Stimulated activated CD8-positive, alpha-beta memory T cell treated with anti-CD3 and anti-CD28 coated beads, Interleukin-4, amount 100 ng/mL, for 24 hours (primary cell): ENCODE measurements at places on chromosomes 7 and 10.

DNA sequence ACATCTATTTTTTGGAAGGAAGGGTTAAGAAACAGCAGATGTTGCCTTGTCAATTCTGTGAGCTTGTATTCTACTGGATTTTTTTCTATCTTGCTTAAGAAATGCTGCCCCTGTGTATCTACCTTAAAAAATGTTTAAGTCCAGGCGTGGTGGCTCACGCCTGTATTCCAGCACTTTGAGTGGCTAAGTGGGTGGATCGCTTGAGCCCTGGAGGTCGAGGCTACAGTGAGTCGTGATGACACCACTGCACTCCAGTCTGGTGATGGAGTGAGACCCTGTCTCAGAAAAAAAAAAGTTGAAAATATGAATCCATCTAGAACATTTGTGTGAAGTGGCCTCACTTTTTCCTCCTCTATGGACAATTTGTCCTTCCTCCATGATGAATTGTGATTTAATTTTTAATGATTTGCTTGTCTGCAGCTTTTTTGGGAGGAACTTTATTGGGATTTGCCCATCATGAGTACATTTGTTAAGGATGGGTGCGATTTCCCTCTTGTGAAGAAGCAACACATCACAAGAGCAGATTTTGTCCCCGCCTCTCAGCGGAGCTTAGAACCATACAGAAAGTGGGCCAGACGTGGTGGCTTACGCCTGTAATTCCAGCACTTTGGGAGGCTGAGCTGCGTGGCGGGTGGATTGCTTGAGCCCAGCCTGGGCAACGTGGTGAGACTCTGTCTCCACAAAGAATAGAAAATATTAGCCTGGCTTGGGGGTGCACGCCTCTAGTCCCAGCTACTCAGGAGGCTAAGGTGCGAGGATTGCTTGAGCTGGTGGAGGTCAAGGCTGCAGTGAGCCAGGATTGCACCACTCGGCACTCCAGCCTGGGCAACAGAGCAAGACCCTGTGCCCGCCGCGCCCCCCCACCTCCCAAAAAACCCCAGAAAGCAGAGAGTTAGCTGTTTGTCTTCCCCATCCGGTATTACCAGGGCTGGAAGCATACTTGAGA lies 57.7 kb downstream of the DNAJB6 start:
- no peak for DNase-seq

- no peak for DNase-seq
Observed at GRCh38 chr7:91007371-91007770, 256.9 kb upstream of the FZD1 start.

DNA sequence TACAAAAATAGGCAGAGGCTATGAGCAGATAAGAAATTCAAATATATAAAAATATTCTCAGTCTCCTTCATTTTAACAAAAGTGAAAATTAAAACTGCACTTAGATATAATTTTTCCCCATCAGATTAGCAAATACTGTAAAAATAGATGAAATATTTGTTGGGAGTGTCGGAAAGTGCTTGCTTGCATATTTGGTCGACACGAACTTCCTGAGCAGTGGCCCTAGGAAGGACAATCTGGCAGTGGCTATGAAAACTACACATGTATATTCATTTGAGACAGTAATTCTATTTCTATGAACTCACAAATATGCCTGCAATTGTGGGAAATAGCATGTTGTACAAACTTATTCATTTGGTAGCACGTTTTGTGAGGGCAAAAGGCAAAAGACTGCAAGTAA lies 81.4 kb downstream of the GOLGA7B start:
- no peak for DNase-seq

DNA sequence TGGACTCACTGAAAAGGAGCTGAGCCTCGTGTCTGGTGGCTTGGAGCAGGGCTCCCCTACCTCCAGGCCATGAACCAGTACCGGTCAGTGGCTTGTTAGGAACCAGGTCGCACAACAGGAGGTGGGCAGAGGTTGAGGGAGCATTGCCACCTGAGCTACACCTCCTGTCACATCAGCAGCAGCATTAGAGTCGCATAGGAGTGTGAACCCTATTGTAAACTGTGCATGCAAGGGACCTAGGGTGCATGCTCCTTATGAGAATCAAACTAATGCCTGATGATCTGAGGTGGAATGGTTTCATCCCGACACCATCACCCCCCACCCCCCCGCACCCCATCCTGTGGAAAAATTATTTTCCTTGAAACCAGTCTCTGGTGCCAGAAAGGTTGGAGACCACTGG lies 50.4 kb downstream of the TSPAN15 start:
- no peak for DNase-seq

GRCh38 chr7:116632384-116632783 lies 39.6 kb upstream of the MET start:
- DNase-seq: no peak

GRCh38 chr7:42947521-42947920 lies 15.3 kb downstream of the MRPL32 start:
- DNase-seq: no peak

- DNase-seq: no peak
Observed at GRCh38 chr10:24597961-24598360, 125.7 kb downstream of the ARHGAP21 start.

DNA sequence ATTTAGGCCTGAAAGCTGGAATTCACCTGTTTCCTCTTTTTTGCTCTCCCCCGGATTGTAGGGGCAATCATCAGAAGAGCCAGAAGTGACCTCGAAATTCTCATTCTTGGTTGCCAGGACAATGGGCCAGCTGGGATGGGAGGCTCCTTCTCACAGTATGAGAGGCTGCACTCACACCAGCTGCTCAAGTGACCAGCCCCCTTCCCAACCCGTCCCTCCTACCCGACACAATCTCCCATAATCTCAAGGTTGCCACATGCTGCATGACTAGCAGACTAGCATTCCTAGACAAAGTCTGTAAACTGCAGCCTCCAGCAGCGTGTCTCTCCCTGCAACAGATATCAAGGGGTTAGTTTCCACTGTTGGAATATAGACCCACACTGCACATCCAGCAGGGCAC lies 110.3 kb downstream of the C1GALT1 start:
- no peak for DNase-seq

GRCh38 chr7:101575168-101575567 lies 53.9 kb downstream of the MYL10 start:
- DNase-seq: no peak

- DNase-seq: no peak
Observed at GRCh38 chr7:20320322-20320721, 10.4 kb upstream of the ITGB8 start.

DNA sequence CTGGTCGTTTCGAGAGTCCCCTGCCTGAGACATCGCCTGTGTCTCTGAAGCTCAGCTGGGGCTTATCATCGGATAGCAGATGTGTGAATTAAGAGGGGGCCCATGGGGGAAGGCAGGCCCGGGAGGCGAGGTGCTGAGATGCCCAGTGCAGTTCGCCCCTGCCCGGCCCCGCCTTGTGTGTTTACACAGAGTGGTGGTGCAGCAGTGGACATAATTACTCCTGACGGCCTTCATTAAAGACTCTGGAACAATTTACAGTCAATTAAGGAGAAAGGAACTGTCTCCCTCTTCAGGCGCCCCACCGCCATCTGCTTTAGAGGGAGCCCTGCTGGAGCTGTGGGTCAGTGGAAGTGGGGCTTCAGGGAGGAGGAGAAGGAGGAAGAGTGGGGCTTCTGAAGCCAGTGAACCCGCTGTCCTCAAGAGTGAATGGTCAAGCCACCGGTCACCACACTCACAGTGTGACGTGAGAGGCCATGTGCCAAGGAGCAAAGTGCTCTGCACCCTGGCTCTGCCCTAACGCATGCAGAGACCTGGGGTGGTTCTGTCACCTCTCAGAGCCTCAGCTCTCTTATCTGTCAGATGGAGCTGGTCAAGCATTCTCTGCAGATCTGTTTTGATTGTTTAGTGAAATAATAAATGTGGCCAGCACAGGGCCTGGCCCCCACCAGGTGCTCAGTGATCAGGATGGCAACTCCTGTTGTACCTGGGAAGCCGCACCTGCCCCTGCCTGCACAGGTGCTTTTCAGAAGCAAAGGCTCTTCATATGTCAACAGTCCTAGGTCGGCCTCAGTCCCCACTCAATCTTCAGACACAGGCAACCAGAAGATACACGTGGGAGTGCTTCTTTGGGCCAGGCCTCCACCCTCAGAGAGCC lies 65.6 kb downstream of the CDH23 start:
- no peak for DNase-seq

- DNase-seq: no peak
Observed at GRCh38 chr7:151131592-151132293, 35.8 kb downstream of the GBX1 start.

- no peak for DNase-seq
Observed at GRCh38 chr10:16681521-16681920, 135.7 kb downstream of the RSU1 start.

DNA sequence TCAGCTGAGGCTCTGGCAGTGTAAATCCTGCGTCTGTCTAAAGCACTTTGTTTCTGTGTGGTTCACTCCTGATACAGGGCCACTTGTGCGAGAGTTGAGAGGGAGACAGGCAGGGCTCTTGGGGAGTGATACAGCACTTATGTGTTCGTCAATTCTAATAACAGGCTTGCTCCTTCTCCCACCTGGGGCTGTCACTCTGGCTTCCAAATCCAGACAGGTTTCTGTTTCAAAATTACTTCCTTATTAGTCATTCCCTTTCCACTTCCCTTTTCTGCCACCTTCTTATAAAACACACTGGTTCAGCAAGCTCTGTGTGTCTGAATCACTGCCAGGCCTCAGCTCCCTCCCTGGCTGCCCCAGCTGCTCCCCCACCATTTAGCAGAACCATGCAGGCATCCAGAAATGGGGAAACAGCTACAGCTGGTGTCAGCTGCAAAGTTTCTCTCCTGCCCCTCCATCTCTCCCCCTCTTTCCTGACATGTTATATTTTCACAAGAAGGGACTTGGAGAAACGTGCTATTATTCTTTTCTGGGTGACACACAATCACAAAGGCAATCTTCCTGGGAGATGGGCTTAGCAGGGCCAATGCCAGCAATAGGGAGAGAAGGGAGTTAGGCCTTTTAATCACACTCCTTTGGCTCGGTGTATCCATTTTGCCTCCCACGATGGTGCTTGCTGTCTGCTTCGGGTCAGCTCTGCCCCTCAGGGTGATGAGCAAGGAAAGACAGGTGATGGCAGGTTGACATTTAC lies 58.4 kb upstream of the ZNRF2 start:
- DNase-seq: no peak

- no peak for DNase-seq
Observed at GRCh38 chr10:48447356-48448215, 141.1 kb downstream of the MAPK8 start.

GRCh38 chr10:117748058-117748457 lies 205.5 kb downstream of the EMX2 start:
- no peak for DNase-seq

DNA sequence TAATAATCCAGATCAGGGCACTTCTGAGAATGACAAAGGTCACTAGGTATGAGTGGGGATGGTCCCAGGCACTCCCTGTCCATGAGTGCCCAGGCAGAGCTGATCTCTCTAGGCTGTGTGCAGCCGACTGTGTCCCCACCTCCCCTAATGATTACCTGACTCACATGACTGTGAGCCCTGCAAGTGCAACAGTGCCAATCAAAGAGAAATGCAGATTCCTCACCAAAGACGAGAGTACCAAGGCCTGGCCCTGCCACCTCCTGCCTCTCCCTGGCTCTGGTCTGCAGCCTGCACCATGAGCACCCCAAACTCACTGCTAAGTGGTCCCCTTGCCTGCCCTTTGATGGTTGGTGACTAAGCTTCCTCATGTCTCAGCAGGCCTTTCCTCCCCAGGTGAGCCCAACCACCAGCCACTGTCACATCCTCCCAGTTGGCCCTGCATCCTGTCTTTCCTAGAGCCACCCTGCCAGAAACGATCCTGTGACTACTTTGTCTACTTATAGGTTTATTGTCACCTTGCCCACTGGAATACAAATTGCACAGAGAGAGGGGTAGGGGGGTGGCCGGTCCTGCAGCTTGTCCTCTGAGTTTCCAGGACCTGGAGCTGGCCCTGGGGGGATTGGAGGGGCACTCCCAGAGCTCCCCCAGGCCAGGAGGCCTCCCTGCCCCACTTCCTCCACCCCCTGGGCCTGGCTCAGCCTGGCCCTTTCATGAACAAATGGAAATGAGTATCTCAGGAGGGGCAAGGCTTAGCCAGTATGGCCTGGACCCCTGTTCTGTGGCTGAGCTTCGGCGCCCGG lies 22.4 kb upstream of the GDF10 start:
- no peak for DNase-seq

DNA sequence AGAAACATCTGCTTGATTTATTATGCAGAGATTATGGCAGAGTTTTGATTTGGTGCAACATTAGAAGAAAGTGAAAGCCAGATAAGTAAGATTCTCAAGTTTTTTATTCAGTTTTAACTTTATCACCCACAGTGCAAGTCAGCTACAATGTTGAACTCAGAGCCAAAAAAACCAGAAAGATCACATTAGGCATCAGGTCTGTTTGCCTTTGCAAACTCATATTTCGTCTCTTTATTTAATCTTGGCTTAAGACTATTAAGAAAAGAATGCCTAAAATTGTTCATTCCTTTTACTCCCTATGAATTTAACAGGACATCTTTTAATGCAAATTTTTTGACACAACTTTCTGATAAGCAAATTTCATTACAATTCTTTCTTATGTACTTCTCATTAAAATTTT lies 76.0 kb upstream of the TMEM26 start:
- DNase-seq: no peak
